Type B pancreatic cell (in vitro differentiated cells): ENCODE measurements at places on chromosomes 6 and 20.

DNA sequence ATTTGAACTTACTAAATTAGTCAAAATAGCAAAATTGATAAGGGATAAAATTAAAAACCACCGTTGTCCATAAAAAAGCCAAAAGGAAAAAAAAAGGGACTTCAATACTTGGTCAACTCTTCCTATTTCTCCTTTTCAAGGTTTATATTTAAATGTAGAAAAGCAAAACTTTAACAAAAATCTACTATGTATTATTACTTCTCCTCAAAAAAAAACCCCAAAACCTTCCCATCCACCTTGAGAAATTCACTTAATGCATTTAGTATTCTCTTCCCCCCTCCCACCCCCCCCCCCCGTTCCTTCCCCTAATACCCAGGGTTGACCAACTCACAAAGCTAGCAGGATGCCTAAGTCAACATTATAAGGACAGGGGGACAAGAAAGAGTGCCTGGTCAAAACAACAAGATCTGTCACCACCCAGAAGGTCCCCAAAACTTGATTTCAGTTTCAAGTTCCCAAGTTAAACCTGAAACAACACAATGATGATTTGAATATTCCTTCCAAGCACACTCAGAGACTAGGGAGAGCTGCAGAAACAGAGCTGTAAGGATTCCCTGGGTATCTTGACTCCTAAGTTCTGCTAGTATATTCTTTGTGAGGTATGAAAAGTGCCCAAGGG lies 14.6 kb downstream of the GMDS start:
- DNase-seq: no peak

DNA sequence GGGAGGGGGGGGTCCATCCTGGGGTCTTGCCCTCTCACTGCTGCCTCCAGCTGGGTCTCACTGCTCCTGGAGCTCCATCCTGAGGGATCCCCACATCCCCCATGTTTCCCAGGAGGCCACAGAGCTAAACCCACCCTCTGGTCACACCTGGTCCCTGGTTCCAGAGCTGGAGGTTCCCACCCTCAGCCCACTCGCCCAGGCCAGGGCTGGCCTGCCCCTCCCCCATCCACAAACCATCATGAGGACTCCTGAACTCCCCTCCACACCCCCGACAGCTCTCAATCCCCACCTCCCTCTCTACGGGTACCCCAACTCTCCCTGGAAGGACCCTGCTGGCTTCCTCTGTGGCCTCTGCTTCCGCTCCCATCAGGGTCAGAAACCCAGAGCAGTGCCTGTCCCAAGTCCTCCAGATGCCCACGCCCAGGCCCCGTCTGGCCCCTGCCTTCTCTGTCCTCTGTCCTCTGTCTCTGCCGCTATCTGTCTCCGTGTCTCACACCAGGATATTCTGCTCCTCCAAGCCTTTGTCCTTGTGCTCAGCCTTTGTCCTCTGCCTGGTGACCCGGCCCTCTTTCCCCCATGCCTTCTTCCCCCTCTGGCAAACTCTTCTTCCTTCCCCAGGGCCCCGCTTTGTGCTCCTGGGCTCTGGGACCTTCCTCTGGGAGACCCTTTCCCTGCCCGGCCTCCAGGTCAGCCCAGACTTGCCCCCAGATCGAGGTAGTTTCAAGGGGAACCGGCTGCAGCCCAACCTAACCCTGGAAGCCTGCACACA lies 74.0 kb downstream of the SRC start:
- no peak for DNase-seq

DNA sequence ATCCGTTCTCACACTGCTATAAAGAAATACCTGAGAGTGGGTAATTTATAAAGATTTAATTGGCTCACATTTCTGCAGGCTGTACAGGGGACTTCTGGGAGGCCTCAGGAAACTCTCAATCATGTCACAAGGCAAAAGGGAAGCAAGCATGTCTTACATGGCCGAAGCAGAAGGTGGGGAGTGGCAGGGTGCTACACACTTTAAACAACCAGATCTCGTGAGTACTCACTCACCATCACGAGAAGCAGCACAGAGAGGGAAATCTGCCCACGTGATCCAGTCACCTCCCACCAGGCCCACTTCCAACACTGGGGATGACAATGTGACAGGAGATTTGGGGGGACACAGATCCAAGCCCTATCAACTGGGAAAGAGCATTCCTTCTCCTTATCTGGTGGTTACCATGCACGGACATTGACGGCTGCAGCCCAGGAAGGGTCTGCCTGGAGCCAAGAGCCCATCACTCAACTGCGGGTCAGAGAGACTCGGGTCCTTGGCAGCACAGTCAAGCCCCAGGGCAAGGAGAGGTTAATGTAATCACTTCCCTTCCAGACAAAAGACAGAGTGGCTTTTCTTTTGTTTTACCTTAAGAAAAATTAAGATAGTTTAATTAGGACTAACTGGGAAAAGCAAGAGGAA lies 112.3 kb upstream of the CST7 start:
- no peak for DNase-seq

DNA sequence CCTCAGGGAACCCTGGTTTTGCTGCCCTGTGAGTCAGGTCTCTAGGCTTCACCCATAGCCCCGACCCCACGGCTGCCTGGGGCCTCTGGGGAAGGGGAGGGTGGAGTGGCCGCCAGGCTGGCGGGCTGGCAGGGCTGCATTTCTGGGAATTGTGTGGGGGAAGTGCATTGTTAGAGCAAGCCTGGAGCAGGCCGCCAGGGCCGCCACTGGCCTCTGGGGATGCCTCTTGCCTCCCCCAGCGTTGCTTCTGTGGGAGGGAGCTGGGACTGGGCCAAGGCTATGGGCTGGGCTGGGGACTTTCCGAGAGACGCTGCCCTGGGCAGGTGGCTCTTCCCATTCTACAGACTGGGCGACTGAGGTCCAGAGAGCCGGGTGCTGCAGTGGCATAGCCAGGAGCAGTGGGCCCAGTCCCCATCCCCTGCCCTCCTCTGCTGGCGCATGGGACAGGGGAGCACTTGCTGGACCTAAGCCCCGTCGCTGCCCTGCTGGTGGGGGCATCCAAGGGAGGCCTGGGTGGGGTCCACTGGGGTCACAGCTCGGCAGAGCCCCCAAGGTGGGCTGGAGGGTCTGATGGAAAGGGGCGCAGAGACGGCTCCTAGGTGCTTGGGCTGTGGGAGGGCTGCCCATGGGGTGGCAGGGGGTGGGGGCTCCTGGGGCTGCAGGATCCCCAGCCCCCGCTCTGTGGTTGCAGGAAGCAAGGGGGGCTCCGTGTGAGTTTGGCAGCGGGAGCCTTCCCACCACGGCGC lies 6.6 kb upstream of the SOX18 start:
- DNase-seq: no peak

DNA sequence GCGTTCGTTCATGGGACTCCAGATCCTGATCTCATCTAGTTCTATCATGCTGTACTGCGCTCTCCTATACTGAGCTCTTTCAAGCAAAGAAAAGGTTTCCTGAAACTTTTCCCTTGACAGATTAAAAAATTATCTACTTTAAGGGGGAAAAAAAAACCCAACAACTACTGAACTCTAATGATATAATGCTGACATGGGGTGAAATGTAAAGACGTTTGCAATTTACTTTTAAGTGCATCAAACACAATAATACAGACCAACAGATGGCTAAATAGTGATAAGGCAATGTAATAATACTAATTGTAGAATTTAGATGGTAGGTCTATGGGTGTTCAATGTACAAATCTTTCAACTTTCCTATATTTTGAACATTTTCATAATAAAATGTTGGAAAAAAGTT lies 16.4 kb downstream of the TOMM34 start:
- DNase-seq: no peak
